ENCODE measurements at places on chromosomes 1 and 21. TPM values are rescaled to one million over a fixed set of nuclear protein-coding genes. Genes with fewer than 3 reads are reported as not detected.

DNA sequence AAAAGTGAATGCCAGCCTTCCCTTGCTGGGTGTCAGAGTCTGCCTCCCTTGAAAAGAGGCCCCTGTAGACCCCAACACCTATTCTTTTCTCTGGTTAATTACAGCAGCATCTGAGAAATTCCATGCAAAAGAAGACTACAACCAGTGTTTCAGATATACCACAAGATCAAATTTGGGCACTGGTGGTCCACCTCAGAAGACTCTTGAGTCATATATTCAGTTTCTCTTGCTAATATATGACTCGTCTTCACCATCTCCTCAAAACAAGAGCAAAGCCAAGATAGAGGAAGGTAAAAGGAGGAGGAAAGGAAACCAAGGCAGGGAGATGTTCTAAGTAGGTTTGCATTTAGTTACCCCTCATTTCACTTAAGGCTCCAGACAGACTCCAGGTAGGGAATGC, 259.9 kb downstream of the ZNF648 start:
- no peak for DNase-seq
- H3K27me3 ChIP-seq: peaks cover 13% of the 10 kb centered on the region
- no peak overlapping the region for H3K27ac ChIP-seq
- H3K4me1 ChIP-seq: no peaks in the 10 kb centered on the region
- H3K36me3 ChIP-seq: no peaks in the 10 kb centered on the region

The DISP3 gene
- total RNA-seq: 0.46 TPM

- peaks cover 14% of the 10 kb centered on the region for H3K27me3 ChIP-seq
- no peaks in the 10 kb centered on the region for H3K4me1 ChIP-seq
- peaks cover 3% of the 10 kb centered on the region for H3K36me3 ChIP-seq
- DNase-seq: no peak
Measured at GRCh38 chr1:65845535-65846060, 52.9 kb downstream of the PDE4B start.

DNA sequence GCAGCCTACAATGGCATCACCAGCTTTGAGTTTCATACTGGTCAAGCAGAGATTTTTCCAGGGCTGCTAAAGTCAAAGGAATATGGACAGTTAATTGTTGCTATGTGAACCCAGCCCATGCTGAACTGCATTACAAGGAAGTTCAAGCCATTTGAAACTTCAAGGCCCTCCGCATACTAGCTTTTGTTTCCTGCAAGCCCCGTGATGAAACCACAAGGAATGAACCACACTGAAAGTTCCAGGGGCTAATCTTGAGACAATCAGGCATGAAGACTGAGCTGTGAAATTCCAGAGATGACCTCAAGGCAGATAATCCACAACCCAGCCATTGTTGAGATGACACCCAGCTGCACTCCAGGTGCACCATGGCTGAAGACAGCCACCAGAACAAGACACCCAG, 180.8 kb downstream of the C1orf21 start:
- H3K27ac ChIP-seq: no peak overlapping the region
- H3K4me1 ChIP-seq: no peaks in the 10 kb centered on the region
- DNase-seq: no peak
- H3K27me3 ChIP-seq: peaks cover 13% of the 10 kb centered on the region
- H3K36me3 ChIP-seq: no peaks in the 10 kb centered on the region
